ENCODE measurements at places on chromosomes 13 and 19.
A peak's percentile ranks its signal among the peaks of the same experiment; 100 is the strongest.

DNA sequence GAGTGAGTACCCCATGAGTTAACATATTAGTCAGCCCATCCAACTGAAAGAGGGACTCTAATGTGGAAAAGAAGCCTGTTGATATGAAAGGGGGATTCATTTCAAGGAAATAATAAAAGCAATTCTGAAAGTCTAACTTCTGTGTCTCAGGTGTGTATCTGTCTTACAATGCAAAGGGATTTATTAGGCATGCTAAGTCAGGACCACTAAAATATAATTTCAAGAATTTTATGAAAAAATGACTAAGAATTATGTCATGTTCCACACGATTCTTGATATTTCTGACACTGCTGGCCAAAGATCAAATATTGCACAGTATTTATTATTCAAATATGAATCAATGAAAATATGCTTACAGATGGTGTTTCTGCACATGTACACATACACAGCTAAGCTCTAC lies 130.8 kb downstream of the KLF12 start:
- no peak for ATAC-seq

GRCh38 chr19:35843676-35844481 lies 8.4 kb downstream of the NPHS1 start:
- peak; percentile 57 for ATAC-seq

GRCh38 chr19:48926909-48927308 lies 6.6 kb upstream of the DHDH start:
- peak; percentile 76 for ATAC-seq

DNA sequence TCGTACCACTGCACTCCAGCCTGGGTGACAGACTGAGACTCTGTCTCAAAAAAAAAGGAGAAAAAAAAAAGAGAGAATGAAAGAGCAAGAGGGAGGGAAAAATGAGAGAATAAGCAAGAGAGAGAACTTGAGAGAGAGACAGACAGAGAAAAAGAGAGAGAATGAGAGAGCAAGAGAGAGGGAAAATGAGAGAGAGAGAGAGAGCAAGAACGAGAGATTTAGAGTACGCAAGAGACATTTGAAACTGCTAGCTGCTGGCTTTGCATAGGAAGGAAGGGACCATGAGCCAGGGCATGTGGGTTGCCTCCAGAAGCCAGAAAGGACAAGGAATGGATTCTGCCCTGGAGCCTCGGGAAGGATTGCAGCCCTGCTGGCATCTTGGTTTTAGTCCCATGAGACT lies 9.6 kb upstream of the ADGRE1 start:
- no peak for ATAC-seq

- ATAC-seq, result no peak
Observed at GRCh38 chr19:17365361-17365760, 11.8 kb downstream of the PLVAP start.

All from SK-N-SH treated with all-trans-retinoic acid at 6 μM for 48 hours (cell line).